ENCODE measurements at places on chromosomes 1 and 21.

- DNase-seq = no peak
These were observed 67.8 kb downstream of the SLC35A3 start for GRCh38 chr1:100037656-100037926.

DNA sequence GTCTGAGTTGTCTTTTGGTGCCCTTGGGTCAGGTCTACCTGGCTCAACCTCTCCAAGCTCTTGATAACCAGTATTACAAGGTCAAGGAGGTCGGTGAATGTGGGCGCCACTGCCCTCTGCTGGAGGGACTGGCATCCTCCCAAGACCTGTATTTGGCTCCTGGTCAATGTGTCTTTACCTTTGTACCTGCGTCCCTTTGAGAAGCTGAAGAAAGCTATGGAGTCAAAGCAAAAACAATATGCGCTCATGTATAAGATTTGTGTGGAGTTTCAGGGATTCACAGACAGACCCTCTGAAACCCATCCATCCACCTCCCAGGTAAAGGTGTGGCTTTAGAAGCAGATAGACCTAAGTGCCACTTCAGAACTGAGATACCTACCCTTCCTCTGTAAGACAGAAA, 61.8 kb upstream of the NBL1 start:
- peak; percentile 53 for DNase-seq

DNA sequence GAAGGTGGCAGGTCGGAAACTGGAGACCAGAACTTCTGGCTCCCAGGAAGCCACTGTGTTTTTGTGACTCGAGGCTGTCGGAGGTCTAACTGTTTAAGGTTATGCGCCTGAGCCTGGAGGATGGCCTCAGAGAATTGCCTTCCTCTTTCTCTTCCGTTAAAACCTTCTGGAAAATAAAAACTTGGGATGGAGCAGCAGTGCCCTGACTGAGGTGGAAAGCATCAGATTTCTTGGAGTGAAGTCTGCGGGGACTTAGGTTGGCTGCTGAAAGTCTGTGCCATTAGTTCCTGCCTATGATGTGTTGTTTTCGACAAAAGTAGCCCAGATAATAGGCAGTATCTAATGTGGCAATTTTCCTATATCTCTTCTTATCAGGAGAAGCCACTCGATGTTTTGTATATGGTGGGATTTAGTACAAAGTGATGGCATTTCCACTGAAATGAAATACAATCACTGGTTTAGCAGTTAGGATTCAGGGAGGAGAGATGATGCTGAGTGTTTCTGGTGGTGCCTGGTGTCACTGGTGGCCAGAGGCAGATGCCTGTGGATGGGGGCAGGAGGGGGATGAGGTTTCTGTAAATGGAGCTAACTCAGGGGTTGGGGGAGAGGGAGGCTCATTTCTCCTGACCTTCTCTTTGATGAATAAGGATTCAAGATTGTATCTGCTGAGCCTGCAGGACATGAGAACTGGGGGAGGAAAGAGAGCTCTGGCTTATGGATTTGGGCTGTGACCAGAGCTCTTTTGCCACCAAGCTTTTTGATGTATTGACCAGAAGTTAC, 150.8 kb downstream of the CAMTA1 start:
- no peak for DNase-seq

DNA sequence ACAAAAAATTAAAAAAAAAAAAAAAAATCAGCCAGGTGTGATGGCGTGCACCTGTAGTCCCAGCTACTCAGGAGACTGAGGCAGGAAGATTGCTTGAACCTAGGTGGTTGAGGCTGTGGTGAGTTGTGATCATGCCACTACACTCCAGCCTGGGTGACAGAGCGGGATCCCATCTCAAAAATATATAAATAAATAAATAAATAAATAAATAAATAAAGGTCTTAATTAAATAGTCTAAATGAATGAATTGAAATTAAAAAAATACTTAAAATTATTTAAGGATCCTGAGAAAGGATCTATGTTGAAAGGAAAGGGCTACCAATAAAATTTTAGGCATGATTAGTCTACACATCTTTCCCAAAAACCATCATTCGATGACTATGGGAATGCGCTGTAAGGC, 67.4 kb upstream of the HP1BP3 start:
- DNase-seq = no peak

GRCh38 chr1:13616234-13616633, 32.6 kb downstream of the PDPN start:
- no peak for DNase-seq

DNA sequence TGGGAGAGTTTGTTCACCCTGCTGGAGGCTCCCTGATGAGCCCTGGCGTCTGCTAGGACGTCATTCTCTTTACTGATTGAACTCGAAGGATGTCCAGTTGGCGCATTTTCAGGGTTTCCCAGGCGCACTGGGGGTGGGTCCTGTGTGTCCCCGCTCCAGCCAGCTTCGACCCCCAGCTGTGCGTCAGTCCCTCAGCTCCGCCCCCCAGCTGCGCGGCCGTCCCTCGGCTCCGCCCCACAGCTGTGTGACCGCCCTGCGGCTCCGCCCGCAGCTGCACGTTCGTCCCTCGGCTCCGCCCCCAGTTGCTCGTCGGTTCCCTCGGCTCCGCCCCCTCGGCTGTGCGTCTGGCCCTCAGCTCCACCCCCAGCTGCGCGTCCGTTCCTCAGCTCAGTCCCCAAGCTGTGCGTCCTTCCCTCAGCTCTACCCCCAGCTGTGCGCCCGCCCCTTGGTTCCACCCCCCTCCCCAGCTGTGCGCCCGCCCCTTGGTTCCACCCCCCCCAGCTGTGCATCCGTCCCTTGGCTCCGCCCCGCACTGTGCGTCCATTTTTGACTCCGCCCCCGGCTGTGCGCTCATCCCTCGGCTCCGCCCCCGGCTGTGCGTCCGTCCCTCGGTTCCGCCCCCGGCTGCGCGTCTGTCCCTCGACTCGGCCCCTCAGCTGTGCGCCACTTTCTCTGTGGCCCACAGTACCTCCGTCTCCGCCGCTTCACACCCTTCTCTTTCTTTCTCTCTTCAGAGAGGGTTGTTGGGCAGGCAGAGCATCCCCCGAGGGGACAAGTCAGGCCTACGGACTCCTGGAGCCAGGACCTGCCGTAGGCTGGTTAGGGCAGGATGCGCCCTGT, 61.3 kb downstream of the FAAP20 start:
- peak; percentile 88 for DNase-seq

GRCh38 chr21:15978215-15978738, 248.5 kb downstream of the USP25 start:
- no peak for DNase-seq

DNA sequence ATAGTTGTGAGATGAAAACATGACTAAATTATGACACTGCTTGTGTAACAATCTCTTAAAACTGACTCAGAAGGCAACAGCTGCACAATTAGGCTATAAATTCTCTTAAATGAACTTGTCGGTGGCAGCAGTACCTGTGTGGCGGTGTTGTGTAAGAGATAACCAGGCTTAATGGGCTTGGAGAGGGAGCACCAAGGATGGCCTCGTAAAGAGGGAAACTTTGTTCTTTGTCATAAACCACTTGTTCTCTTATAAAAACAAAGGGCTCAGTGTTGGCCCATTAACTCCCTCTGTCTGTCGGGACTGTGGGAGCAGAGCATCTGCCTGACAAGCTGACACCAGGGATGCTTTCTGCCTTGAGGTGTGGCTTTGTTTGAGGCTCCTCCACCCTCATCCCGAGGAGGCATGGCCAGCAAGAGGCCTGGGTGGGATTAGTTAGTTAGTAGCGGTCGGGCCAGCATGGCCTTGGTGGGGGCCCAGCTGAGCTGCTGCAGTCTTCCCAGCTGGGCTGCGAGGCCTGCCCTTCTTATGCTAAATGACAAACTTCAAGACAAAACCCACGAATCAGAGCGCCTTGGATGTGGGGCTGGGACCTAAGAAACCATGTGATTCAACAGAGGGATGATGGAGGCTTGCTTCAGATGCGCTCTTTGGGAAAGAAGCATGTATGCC, 171.4 kb downstream of the CAMTA1 start:
- no peak for DNase-seq

DNA sequence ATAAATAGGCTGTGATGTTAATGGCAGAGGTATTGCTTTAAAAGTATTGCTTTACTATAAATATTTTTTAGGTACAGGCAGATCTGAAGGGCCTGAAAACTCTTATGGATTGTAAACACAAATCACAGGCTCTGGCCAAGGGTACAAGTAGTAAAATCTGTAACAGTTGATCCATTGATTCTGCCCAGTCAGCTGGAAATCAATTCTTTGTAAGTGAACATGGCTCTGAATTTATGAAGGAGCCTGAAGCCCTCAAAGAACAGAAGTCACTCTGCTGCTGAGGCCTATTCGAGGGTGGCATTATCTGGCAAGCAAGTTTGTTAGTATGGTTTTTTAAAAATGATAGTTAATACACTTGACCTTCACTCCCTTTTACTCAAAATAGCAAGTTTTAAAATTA, 834.0 kb upstream of the TMPRSS15 start:
- DNase-seq = no peak

DNA sequence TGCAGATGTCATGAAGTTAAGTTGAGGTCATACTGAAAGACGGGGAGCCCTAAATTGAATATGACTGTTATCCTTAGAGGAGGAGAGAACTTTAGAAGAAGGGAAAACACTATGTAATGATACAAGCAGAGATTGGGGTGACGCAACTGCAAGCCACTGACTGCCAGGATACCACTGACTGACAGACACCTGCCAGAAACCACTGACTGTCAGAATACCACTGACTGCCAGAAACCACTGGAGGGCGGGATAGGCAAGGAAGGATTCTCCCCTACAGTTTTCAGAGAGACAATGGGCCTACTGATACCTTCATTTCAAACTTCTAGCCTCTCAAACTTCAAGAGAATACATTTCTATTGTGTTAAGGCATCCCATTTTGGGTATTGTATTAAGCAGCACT, 388.7 kb downstream of the USH2A start:
- no peak for DNase-seq

- no peak for DNase-seq
These were observed 78.0 kb downstream of the MEGF6 start for GRCh38 chr1:3533067-3534048.

DNA sequence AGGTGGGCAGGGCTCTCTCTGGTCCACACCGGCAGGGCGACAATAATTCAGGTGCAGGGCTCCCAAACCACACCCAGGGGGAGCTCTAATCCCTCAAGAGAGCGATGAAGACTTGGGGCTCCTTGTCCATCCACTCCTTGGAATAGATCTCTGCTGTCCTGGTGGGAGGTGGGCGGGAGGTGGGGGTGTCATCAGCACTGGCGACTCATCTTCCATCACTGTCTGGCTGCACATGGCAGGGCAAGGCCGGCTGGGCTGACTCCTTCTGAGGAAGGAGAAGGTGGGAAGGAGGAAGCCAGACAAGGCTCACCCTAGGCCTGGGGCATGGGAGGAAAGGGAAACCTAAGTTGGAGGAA, 29.3 kb downstream of the TNNT2 start:
- DNase-seq = no peak

- DNase-seq = no peak
These were observed 35.3 kb downstream of the ELF3 start for GRCh38 chr1:202045705-202046104.

DNA sequence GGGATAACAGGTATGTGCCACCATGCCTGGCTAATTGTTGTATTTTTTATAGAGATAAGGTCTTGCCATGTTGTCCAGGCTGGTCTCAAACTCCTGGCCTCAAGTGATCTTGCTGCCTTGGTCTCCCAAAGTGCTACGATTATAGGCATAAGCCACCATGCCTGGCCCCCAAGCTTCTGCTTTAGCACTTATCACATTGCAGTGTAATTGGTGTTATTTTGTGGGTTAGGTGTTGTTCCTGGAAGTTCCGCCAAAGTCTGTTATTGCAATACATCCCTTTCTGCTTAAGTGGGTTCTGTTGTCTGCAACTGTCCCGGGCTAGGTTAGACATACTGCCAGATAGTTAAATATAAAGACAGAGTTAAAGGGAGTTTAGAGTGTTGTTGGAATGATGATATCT, 3.4 kb downstream of the ZCCHC17 start:
- DNase-seq = no peak

GRCh38 chr1:53176452-53177208, 20.0 kb upstream of the CPT2 start:
- DNase-seq = no peak

DNA sequence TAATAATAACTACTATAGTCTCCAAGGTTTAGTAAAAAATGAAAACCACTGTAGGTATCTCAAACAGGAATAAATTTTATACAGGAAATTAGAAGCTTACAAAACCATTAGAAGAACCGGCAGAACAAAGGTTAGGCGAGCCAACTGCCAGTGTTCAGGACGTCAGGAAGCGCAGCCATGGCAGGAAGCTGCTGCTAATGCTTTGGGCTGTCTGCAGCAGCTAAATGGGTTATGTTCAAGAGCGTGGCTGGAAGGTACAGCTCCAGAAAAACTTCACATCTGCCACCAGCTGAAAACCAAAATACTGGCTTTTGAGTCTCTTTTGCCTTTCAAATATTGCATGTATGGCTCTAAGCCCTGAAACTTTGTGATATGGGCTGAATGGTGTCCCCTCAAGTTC, 35.7 kb upstream of the MYSM1 start:
- DNase-seq = no peak

DNA sequence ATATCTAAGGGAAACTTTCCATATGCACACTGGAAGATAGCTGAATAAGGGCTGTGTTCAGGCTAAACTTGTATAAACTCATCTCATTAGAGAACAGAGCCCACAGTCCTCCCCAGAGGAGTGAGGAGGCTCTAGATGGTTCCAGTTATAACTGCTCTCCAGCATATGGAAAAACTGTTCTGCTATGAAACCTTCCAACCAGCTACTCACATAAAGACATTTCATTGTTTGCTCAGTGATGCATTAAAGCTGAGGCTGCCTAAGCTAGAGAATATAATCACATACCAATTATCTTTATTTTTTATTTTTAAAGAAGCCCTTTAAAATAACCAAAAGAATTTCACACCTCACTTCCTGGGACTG, 13.3 kb downstream of the AHCYL1 start:
- DNase-seq = no peak

DNA sequence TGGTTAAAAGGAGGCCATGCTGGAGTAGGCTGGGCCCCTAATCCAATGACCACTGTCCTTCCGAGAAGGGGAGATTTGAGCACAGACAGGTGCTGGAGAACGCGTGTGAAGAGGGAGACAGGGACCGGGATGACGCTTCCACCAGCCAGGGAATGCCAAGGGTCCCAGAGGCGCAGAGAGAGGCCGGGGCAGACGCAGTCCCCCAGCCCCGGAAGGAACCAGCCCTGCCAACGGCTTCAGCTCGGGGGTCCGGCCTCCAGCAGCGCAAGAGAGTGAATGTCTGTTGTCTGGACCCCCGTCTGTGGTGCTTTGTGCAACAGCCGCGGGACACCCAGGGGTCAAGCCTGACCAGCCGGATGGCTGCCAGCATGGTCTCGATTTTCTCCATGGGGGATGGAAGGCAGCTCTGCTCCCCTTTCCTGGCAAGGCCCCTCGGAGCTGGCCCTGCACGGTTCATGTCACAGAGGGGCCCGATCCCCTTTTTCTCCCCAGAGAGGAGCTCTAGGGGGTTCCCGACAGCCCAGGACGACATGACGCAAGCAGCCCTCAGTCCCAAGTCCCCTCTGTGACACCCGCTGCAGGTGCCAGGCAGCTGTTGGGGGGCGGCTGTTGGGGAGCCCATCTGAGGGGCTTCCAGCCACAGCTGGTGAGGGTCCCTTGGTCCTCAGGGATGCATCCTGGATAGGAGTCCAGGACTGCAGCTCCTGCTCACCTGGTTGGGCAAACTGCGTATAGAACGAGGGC, 73.5 kb downstream of the SIK1 start:
- no peak for DNase-seq
